Cardiac muscle cell (in vitro differentiated cells and primary cell): ENCODE measurements at places on chromosomes 6 and 20. TPM values are rescaled to one million over a fixed set of nuclear protein-coding genes. Genes with fewer than 3 reads are reported as not detected.

GRCh38 chr20:24406750-24407149 is 62.7 kb upstream of the SYNDIG1 start:
- no peaks in the 10 kb centered on the region for H3K4me1 ChIP-seq
- H3K36me3 ChIP-seq = no peaks in the 10 kb centered on the region
- H3K4me3 ChIP-seq = no peak overlapping the region
- DNase-seq = no peak

The ABHD16B gene
- not detected in 2 replicates for total RNA-seq

GRCh38 chr6:33339193-33339592 is 21.6 kb upstream of the ZBTB22 start:
- no peaks in the 10 kb centered on the region for H3K4me1 ChIP-seq
- no peak for DNase-seq
- H3K27me3 ChIP-seq = no peaks in the 10 kb centered on the region

The ARG1 gene
- not detected in 2 replicates for total RNA-seq

The NOX3 gene
- not detected in 2 replicates for total RNA-seq

DNA sequence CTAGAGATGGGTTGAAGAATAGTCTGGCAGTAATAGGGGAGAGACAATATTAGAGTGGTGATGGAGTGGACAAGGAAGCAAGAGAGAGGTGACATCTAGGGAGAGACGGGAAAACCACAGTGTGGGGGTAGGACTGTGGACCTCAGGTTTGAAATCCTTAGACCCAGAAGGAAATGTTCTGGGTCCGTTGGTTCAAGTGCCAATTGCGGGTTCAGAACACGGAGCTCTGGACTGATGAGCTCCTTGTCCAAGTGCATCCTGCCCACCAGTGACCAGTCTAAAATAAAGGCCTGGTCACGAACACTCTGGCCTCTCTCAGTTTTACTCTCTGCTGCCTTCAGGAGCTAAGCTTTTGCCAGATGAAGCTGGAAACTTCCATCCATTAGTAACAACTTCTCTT is 174.0 kb downstream of the LINC00237 start:
- no peaks in the 10 kb centered on the region for H3K4me1 ChIP-seq
- H3K27me3 ChIP-seq = no peaks in the 10 kb centered on the region
- H3K4me3 ChIP-seq = no peak overlapping the region
- DNase-seq = no peak
- H3K36me3 ChIP-seq = no peaks in the 10 kb centered on the region

The DOK5 gene
- total RNA-seq = 1.0 and 1.4 TPM in 2 replicates

DNA sequence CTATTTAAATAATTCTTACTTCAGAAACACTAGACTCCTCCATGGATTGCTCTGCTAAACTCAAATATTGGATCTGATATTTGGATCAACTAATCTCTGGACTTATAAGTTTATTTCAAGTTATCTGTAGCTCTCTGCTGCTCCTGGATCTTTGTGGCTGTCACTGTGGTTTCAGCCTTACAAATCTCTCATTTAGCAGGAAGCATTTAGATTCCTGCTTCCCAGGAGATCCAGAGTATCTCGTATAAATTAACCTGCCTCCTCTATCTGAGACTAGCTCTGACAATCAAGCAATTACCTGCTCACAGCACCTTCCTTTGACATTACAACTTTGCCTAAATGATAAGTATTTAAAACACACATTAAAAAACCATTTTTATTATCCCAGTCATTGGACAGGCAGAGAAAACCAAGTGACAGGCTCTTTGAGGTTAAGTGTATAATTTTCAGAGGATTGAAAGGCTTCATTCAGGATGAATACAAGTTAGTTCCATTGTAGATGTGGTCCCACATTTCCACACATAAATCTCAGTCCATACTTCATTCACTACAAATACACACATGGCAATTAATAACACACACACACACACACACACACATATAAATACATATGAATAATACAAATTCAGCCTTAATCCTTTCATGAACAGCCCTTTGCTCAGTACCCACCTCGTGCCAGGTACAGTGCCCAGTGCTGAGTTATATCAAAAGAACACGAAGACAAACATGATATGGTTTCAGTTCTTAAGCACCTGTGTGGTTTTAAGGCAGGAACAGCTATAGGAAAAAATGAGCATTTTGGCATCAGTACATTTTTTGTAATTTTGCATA is 55.5 kb upstream of the PLCB1 start:
- DNase-seq = no peak
- no peak overlapping the region for H3K27ac ChIP-seq
- no peak overlapping the region for H3K4me3 ChIP-seq
- no peaks in the 10 kb centered on the region for H3K36me3 ChIP-seq
- H3K4me1 ChIP-seq = peaks cover 26% of the 10 kb centered on the region
- H3K27me3 ChIP-seq = no peaks in the 10 kb centered on the region

GRCh38 chr20:2507875-2508630 is 662 bp downstream of the ZNF343 start:
- H3K4me1 ChIP-seq = peaks cover 6% of the 10 kb centered on the region
- H3K27me3 ChIP-seq = peaks cover 27% of the 10 kb centered on the region
- DNase-seq = peak; percentile 35
- H3K4me3 ChIP-seq = peak overlapping the region; percentile 76

The ADTRP gene
- total RNA-seq = not detected in 2 replicates

The ZSCAN23 gene
- total RNA-seq = 6.9 and 11.3 TPM in 2 replicates

GRCh38 chr6:41672016-41672415 is 33.7 kb downstream of the MDFI start:
- no peaks in the 10 kb centered on the region for H3K27me3 ChIP-seq
- no peak overlapping the region for H3K4me3 ChIP-seq
- no peak for DNase-seq
- H3K27ac ChIP-seq = no peak overlapping the region
- H3K36me3 ChIP-seq = no peaks in the 10 kb centered on the region

- H3K4me3 ChIP-seq = no peak overlapping the region
- DNase-seq = no peak
- H3K27me3 ChIP-seq = no peaks in the 10 kb centered on the region
- H3K27ac ChIP-seq = no peak overlapping the region
- H3K36me3 ChIP-seq = no peaks in the 10 kb centered on the region
- H3K4me1 ChIP-seq = no peaks in the 10 kb centered on the region
These were observed 47.1 kb downstream of the TRIM27 start for GRCh38 chr6:28876710-28877109.

The SNAI1 gene
- total RNA-seq = 6.3 and 13.4 TPM in 2 replicates

The AGPAT4 gene
- total RNA-seq = 11.9 and 17.7 TPM in 2 replicates

The PRDM1 gene
- total RNA-seq = 0.56 and 2.4 TPM in 2 replicates

- H3K4me1 ChIP-seq = no peaks in the 10 kb centered on the region
- no peak overlapping the region for H3K27ac ChIP-seq
- no peaks in the 10 kb centered on the region for H3K36me3 ChIP-seq
- no peak for DNase-seq
- H3K27me3 ChIP-seq = no peaks in the 10 kb centered on the region
These were observed 194.8 kb upstream of the PRSS16 start for GRCh38 chr6:27052731-27053082.

The TBXT gene
- not detected in 2 replicates for total RNA-seq

The C4B gene
- 4.1 and 4.2 TPM in 2 replicates for total RNA-seq

The VARS2 gene
- 59.3 and 61.3 TPM in 2 replicates for total RNA-seq

- no peaks in the 10 kb centered on the region for H3K4me1 ChIP-seq
- no peak overlapping the region for H3K4me3 ChIP-seq
- H3K27ac ChIP-seq = no peak overlapping the region
- H3K27me3 ChIP-seq = no peaks in the 10 kb centered on the region
- H3K36me3 ChIP-seq = no peaks in the 10 kb centered on the region
These were observed 39.1 kb upstream of the E2F3 start for GRCh38 chr6:20362623-20363022.

DNA sequence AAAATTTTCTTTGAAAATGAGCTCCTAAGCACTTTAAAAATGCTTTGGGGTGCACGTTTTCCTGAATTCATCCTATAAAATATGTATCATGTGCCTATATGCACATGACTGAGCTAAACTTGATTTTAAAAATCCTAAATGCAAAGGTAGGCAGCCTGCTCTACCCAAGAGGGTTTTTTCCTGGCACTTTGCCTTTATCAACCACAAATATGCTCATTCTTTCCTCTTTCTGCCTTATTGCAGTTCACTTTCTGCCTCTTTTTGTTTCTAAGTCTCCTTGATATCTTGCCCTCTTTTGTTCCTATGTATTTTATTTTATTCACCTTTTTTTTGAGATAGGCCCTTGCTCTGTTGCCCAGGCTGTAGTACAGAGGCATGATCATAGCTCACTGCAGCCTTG is 229.3 kb downstream of the GRM1 start:
- H3K4me1 ChIP-seq = no peaks in the 10 kb centered on the region
- H3K27ac ChIP-seq = no peak overlapping the region
- no peaks in the 10 kb centered on the region for H3K36me3 ChIP-seq
- no peaks in the 10 kb centered on the region for H3K27me3 ChIP-seq

The KIAA1755 gene
- total RNA-seq = not detected in 2 replicates

- no peak overlapping the region for H3K27ac ChIP-seq
- DNase-seq = no peak
- H3K27me3 ChIP-seq = no peaks in the 10 kb centered on the region
- H3K4me1 ChIP-seq = peaks cover 4% of the 10 kb centered on the region
- H3K4me3 ChIP-seq = no peak overlapping the region
- no peaks in the 10 kb centered on the region for H3K36me3 ChIP-seq
These were observed 458.7 kb upstream of the RUNX2 start for GRCh38 chr6:44869321-44869897.

- H3K27me3 ChIP-seq = no peaks in the 10 kb centered on the region
- H3K4me3 ChIP-seq = no peak overlapping the region
- peaks cover 22% of the 10 kb centered on the region for H3K4me1 ChIP-seq
- H3K36me3 ChIP-seq = peaks cover 4% of the 10 kb centered on the region
These were observed 55.9 kb upstream of the C20orf144 start for GRCh38 chr20:33606118-33606771.

DNA sequence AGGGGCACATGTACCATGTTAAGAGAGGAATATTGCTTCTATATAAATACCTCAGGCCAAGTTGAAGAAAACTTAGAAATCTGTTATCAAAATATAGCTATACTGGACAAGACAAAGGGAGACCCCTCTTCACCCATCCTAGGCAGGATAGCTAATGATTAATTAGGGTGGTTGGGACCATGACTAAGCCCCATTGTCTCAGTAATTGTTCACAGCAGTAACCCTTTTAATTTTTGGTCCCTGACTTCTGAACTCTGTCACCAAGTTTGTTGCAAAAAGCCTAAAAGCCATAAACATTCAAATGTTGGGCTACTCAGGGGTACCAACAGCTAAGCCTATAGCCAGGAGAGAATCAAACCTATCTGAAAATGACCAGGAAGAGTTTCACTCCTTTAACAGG is 19.2 kb upstream of the BTN3A2 start:
- no peak overlapping the region for H3K4me3 ChIP-seq
- H3K27ac ChIP-seq = no peak overlapping the region
- DNase-seq = no peak
- no peaks in the 10 kb centered on the region for H3K36me3 ChIP-seq
- H3K4me1 ChIP-seq = no peaks in the 10 kb centered on the region

DNA sequence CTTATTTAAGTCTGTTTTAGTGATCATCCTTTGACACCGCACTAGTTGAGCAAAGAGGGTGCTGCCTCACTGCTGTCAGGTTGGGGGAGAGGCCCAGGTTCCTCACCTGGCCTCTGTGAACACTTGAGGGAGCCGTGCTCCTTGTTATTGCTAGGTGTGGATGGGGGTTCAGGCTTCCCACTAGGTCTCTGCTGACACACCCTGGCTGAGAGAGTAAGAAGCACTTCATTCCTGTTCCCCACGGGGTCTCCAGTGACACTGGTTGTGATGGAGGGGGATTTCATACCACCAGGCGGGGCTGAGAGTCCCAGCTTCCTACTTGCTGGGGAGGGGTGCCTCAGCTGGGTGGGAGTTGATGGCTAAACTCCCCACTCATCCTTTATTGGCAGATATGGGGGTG is 11.1 kb upstream of the NOTCH4 start:
- H3K4me1 ChIP-seq = no peaks in the 10 kb centered on the region
- H3K27ac ChIP-seq = no peak overlapping the region
- H3K4me3 ChIP-seq = no peak overlapping the region
- DNase-seq = no peak
- H3K27me3 ChIP-seq = no peaks in the 10 kb centered on the region
